ENCODE measurements at places on chromosomes 11 and 22.
A peak's percentile ranks its signal among the peaks of the same experiment; 100 is the strongest.

DNA sequence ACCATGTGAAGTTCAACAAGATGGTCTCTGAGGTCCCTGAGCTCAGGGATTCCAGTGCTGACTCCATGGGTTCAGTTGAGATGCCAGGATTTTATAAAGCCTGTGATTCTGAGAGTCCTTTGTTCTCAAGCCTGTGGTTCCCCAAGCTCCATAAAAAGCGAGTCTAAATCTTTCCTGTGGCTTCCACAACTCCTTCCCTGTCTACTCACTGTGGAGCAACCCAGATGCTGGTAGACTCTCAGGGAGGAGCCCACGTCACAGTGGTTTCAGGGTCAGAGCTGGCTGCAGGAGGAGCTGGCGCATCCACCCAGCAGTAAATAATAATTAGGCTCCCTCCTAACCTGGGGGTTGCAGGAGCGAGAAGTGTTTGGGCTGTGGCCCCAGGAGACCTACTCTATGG, 2.0 kb upstream of the RELT start:
- DNase-seq, result no peak

GRCh38 chr11:121618516-121618915, 165.7 kb upstream of the SORL1-AS1 start:
- DNase-seq, result no peak

DNA sequence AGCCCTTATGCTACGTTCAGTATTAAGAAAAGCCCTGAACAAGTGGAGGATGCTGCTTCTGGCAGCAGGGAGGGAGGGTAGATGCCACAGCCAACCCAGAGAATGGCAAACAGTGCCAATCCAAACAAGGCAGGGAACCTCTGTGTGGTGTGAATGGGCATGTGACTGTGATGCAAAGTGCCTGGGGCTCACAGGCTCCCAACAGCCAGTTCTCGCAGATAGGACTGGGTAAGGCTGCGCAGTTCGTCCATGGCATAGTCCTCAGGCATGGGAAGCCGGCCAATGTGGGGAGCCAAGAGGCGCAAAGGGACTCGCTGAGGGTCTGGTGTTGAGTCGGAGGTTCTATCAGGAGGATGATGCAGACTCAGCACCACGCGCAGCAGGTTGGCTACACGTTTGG, 4.8 kb upstream of the CHRNA10 start:
- DNase-seq, result no peak

DNA sequence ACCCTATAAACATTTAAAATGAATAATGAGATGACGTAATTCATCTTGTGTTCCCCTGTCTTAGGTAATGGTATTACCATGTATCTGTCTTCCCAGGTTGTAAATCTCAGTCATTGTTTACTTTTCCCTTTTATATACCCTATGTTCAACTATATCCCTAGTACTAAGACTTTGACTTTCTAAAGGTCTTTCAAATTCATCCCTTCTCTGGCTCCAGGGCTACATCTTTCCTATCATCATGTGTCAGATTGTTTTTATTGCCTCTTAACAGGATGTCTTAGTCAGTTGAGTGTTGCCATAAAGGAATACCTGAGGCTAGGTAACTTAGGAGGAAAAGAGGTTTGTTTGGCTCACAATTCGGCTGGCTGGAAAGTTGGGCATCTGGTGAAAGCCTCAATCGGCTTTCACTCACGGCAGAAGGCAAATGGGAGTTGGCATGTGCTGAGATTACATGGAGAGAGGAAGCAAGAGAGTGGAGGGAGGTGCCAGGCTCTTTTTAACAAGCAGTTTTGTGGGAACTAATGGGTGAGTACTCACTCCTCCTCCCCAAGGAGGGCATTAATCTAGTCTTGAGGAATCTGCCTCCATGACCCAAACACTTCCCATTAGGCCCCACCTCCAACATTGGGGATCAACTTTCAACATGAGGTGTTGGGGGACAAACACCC, 11.6 kb upstream of the DLAT start:
- no peak for DNase-seq

GRCh38 chr22:41229730-41230400, 10.9 kb downstream of the CHADL start:
- no peak for DNase-seq

- no peak for DNase-seq
Measured at GRCh38 chr11:76329084-76329648, 51.8 kb downstream of the THAP12 start.

DNA sequence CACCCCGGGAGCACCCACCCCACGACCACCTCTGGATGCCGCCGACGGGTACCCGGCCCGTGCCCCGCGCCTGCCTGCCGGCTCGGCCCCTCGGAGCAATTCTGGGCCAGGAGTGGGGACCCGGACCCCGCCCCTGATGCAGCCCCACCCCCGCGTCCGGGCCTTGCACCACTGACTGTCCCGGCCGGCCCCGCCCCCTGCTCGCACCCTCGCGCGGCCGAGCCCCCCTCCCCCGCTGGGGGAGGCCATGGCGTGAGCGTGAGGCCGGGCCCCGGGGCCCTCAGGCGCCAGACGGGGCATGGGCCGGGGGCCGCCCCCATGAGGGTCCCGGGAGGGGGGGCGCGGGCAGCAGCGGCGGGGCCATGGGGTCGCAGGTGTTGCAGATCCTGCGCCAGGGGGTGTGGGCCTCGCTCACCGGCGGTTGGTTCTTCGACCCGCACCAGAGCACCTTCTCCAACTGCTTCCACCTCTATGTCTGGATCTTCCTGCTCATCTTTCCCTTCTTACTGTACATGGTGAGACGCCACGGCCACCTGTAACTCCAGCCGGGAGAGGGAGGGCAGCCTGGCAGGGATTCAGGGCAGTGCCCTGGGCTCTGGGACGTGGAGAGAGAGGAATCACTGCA, 486 bp downstream of the PCNX3 start:
- no peak for DNase-seq

- DNase-seq, result no peak
Measured at GRCh38 chr11:131614631-131615030, 244.2 kb downstream of the NTM start.

DNA sequence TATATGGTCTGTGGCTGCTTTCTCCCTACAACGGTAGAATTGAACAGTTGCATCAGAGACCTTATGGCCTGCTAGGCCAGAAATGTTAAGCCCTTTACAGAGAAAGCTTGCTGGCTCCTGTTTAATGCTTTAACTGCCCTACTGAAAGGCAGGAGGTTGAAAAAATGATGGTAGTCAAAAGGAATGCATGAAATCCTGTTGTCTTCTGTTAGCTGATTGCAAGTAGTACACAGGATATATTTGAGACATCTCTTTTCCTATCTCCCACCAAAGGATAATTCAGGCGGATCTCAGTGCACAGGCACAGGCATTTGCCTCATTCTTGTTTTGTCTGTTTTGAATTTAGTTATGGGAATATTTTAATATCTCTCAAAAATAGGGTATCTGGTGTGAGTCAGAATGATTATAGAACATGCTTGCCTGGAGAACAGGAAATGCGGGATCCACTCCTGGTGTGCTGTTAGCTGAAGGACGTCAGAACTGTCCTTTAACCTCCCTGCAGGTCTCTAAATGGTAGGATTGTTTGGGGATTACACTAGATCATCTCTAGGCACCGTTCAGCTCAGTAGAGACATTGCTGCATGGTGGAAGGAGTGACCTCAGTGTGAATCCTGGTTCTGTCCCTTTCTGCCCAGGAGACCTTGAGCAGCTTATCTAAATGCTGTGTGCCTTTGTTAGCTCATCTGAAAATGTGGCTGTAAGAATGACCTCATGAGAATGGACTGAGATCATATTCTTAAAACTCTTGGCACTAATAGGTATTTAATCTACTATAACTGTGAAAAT, 49.5 kb downstream of the PACS1 start:
- DNase-seq, result no peak

- DNase-seq, result no peak
Measured at GRCh38 chr11:8199676-8200075, 30.9 kb upstream of the RIC3 start.

DNA sequence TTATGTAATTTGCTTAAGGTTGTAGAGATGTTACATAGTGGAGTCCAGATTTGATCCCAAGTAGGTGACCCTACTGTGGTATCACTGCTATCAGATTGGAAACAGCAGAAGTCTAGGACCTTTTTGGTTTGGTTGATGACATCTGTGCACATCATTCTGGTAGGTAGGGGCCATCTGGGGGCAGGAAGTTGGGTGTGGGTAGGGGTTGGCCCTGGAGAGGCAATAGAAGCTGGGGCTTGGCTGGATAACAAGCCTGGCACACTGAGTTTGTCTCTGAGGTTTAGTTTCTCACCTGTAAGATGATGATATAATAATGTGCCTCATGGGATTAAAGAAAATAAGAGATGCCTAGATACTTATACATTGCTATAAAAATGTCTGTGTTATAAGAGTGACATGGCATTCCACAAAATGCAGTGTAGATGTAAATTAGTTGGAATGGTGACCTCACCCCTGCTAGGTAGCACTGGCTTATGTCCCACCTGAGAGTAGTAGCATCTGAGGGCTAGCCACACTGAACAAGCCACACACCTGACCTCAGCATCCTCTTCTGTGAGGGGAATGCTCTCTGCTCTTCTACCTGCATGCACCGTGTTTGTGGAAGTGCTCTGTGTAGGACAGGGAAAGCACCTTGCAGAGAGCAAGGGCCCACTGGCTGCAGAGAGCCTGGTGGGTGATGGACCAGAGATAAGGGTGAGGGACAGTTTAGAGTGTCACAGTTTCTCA, 36.9 kb downstream of the PTPRJ start:
- DNase-seq, result no peak

GRCh38 chr11:110522471-110522870, 92.7 kb downstream of the FDX1 start:
- no peak for DNase-seq

GRCh38 chr11:64003807-64004589, 17.8 kb downstream of the OTUB1 start:
- DNase-seq, result no peak

DNA sequence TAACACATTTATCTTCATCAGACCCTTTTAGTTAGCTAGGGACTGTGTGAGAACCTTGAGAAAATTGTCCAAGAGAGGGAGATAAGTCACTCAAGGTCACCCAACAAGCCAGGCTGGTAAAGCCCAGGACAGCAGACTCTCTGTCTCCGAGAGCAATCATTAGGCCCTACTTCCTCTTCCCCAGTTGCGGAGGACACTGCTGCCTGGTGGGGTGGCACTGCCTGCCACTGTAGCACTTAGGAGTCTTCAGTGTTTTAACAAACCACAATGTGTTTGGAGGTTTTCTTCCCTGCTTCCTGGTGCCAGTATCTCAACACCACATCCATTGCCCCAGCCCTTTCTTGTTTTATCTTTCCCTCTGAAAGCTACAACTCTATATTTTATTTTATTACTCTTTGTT, 132.1 kb upstream of the LDLRAD3 start:
- DNase-seq, result no peak

GRCh38 chr11:20360650-20361049, 2.9 kb upstream of the HTATIP2 start:
- no peak for DNase-seq

GRCh38 chr11:1628506-1629325, 859 bp upstream of the KRTAP5-5 start:
- peak; percentile 28 for DNase-seq

GRCh38 chr11:9172389-9172788, 81.0 kb upstream of the SCUBE2 start:
- DNase-seq, result no peak

- DNase-seq, result no peak
Measured at GRCh38 chr11:12103411-12104225, 6.8 kb upstream of the MICAL2 start.

- DNase-seq, result no peak
Measured at GRCh38 chr11:115887727-115888126, 383.5 kb upstream of the CADM1 start.

- DNase-seq, result no peak
Measured at GRCh38 chr22:16961477-16962186, 46.4 kb downstream of the GAB4 start.

- DNase-seq, result no peak
Measured at GRCh38 chr22:35884529-35884928, 144.1 kb downstream of the RBFOX2 start.

DNA sequence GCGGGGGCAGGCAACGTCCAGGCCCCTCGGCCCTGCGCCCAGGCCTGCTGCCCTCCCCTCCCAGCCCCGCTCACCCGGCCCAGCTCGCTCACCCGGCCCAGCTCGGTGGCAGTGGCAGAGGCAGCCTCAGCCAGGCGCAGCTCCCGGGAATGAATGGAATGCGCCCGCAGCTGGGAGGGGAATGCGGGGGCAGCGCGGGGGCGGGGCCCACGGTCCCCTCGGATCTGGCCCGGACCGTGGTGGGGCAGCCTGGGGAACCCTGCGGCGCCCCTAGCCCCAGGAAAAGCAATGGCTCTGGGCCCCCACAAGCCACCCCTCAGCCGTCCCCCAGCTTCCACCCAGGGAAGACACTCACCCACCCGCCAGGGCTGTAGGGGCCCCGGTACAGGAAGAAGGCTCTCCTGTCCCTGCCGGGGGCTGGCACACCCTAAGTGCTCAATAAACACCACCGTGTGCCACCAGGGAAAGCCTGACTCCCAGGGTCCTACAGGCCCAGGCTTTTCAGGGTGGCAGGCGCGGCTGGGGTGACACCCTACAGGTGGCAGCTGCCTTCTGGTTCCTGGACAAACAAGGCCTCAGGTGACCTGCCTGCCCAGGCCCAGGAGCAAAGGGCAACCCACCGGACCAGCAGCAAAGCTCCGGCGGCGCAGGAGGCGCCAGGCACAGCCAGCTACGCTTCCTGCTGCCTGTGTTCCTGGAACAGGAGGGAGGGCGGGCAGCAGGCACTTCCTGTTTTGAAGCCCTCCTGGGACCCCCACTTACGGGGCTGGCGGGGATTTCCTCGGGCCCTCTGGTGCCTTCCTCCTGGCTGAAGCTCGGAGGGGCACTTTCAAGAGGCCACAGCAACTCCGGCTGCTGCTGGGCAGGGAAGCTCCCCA, 13.8 kb downstream of the PLXNB2 start:
- DNase-seq, result no peak

DNA sequence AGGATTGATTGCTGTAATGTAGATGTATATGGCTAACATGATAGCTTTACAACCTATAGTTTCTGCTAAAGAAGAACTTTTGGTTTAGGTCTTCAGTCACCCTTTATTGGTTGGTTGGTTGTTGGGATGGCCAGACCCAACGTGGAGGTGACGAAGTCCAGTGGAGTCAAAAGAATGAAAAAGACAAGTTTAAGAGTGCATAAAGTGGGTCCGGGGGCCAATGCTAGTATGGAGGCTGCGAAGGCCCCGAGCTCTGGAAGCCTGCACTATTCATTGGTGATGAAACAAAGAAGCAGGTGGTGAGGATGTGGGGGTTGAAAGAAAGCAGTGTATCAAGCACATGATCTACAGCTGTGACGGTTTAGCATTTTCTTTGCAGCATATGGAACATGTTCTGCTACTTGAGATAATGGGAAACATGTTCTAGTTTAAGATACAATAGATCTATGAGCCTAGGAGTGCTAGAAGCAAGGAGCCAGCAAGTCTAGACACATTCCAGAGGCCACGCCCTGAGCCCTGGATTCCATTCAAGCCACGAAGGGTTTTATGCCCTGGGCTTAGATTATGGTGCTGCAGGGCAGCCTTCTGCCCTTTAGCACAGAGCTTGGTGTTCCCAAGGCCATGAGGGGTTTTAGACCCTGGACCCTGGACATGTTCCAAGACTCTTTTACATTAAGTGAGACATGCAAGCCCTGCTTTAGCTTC, 6.3 kb downstream of the TCP11L1 start:
- no peak for DNase-seq

- DNase-seq, result peak; percentile 36
Measured at GRCh38 chr11:62025487-62026105, 58.2 kb upstream of the FTH1 start.

Measured in activated CD8-positive, alpha-beta memory T cell treated with anti-CD3 and anti-CD28 coated beads for 4 hours (primary cell).